ENCODE measurements at places on chromosomes 4 and X.

DNA sequence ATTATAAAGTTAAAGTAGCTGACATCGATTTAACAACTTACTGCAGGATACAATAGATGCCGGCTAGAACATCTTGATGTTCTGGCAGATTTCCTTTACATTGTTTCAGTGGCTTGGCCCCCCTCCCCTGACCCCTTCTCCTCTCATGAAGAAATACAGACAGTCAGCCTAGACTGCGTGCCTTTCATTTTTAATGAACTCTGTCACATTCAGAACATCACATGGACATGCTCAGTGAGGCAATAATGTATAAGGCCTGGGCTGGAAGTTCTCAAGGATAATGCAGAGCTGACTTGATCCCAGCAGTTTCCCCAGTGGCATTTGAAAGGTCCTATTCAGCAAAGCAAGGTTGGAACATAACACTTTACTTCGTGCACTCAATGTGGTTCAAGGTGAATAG is 239.2 kb downstream of the ANK2 start:
- DNase-seq = no peak

DNA sequence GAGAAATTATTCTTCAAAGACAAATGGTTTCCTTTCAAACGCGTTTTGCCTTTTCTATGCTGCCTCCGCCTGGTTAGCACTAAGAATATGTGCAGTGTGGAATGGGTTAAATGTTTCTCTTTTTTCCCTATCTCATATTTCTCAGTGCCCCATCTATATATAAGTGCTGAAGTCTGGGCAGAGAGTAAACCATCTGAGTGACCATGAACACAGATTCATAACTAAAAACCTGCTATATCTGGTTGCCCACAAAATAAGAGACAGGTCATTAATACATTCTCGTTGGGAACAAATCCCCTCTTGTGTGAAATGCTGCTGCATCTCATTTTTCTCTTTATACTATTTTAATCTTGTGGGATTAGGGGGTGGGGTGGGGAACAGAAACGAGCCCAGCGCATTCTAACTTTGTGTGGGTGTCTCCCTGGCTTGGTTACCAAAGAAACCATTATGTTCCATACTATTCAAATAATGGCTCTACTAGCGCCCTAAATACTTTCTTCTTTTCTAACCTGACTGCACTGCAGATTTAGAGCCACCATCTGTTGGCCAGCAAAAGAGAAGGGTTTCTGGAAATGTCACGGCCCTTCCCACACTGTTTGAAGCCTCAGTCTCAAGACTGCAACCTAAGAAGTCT is 42.2 kb upstream of the PTCHD1 start:
- DNase-seq = no peak

DNA sequence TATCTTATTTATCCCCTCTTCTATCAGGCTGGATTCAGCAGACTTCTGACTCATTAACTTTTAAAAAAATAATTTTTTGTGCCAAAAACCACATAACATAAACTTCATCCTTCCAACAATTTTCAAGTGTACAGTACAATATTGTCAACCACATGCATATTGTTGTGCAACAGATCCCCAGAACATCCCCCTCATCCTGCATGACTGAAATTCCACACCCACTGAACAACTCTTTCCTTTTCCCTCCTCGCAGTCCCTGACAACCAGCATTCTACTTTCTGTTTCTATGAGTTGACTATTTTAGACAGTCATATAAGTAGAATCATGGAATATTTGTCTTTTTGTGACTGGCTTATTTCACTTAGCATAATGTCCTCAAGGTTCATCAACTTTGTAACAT is 2.2 kb upstream of the MID2 start:
- DNase-seq = no peak

GRCh38 chrX:110056419-110056818 is 53.5 kb downstream of the TMEM164 start:
- no peak for DNase-seq

GRCh38 chr4:15354371-15355297 is 73.2 kb upstream of the C1QTNF7 start:
- DNase-seq = no peak

DNA sequence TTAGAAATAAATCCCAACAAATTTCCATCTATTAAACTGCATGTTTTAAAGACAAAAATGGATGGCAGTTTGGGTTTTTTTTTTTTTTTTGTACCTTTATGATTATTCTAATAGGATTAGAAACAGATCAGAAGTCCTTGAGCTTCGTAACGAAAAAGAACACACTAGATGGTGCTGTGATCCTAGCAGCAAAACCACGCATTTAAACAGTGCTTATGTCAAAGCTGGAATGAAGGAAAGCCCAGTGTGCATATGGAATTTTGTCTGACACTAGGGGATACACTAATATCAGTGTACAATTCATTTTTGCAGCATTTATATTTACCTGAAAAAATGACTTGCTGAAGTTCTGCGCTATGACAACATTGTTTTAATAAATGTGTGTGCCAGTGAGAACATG is 229.1 kb downstream of the VEGFC start:
- DNase-seq = no peak

DNA sequence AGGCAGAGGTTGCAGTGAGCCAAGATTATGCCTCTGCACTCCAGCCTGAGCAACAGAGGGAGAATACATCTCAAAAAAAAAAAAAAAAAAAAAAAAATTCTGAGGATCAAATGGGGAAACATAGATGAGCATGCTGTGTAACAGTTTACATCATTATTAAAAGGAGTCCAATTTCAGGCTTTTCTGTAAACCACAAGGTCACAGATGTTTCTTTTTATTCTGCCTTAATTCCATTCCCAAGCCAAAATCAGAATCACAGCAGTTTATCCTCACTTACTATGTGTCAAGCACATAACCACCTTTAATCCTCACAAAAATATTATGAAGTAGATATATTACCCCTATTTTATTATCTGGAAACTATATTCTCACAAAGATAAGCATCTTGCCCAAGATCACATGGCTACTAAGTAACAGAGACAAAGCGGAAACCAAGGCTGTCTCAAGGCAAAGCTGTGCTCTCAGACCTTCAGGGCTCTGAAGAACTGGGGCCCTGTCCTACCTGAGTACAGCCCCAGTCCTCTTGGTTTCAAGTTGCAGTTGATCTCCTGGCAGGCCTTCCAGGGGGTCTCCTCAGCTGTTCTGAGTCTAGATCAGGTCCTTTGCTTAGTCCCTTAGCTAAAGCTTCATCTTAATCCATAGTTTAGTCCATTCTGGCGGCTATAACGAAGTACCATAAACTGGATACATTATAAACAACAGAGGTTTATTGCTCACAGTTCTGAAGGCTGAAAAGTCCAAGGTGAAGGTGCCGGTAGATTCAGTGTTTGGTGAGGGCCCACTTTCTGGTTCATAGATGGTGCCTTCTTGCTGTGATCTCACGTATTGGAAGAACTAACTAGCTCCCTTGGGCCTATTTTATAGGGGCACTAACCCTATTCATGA is 141.3 kb downstream of the PALLD start:
- DNase-seq = no peak

DNA sequence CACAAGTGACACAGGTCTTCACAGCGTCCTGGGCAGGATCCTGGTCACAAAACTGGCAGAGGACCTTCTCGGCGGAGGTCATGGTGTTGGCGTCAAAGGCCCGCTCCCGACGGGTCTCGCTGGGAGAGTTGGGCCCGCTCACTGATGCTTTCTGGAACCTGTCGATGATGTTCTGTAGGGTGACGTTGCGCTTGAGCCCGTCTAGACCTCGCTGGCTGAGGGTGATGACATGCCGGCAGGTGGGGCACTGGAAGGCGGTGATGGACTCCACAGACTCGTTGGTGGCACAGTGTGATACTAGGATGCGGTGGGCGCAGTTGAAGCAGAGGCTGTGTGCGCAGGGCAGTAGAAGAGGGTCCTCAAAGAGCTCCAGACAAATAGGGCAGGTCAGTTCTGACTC is 53.2 kb downstream of the MID1 start:
- DNase-seq = no peak

GRCh38 chr4:112358415-112358814 is 61.2 kb downstream of the ALPK1 start:
- no peak for DNase-seq

DNA sequence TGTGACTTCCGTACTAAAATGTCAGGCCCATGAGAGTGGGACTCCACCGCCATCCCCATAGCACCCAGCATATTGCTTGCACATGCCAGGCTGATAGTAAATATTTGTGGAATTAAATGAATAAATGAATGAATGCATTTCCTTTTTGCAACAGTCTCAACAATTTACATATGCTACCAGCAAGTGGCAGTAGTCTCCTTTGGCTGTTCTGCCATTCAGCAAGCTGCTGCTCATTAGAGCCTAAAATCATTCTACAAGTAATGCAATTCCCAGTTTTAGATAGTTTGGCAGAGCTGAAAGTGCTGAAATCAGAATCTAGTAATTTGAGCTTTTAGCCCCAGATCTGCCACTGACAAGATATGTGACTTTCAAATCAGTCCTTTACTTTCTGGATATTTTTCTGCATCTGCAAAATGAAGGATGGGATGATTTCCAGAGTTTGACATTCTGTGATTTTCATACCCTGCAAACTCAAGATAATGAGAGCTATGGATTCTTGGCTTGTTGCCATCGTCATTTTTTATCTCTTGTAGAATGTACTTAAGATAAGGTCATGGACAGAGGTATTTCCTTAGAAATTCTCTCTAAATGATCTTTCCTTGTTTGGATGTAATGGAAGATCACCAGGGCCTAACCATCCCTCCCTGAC is 35.7 kb upstream of the INTS6L start:
- peak; percentile 62 for DNase-seq

- DNase-seq = no peak
These were observed 19.5 kb upstream of the MRFAP1 start for GRCh38 chr4:6620891-6621555.

DNA sequence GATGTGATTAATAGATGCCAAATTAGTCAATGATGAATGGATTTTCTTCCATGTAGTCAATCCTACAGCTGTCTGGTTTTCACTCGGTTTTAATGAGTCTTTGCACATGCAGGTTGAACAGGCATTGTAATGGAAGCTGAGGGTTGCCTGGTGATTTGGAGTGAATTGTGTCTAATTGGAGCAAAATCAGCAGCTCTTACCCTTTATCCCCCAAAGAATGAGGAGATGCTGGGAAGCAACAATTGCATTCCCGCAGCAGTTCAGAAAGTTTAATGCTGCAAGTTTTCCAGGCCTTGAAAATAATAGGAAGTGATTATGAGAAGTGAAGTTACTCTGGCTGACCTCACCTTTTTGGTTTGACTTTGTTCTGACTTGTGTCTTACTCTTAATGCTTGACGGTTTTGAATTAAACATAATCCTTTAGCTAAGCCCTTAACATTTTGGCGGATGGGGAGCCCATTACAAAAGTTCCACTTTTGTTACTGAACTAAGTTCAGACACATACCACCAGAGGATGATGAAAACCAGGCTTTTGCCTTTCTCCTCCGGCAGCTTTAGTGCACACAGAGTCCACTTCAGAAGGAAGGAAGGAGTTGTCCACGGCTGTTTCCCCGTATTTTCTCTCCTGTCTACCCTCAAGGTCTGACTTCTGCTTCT is 78.8 kb upstream of the TBC1D9 start:
- DNase-seq = no peak

GRCh38 chr4:181432335-181432734 is 810.9 kb upstream of the TENM3 start:
- no peak for DNase-seq

- DNase-seq = no peak
These were observed 333.8 kb downstream of the C4orf33 start for GRCh38 chr4:129429581-129430320.

DNA sequence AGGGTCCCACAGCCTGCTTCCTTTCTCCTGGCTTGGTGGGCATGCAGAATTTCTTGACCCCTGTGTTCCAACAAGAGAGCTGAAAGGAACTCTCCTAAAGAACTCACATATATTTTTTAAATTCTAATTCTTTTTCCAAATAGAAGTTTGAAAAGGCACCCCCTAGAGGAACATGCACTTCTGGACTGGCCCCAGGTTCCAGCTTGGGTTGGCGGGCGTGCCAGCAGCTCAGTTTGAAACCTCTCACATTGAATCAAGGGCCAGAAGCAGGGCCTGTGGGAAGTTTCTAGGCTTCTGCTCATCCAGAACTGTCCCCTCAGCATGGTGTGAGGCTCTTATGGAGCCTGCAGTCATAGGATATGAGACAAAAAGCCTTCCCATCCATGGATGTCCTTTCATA is 132.6 kb downstream of the ATG4A start:
- no peak for DNase-seq

DNA sequence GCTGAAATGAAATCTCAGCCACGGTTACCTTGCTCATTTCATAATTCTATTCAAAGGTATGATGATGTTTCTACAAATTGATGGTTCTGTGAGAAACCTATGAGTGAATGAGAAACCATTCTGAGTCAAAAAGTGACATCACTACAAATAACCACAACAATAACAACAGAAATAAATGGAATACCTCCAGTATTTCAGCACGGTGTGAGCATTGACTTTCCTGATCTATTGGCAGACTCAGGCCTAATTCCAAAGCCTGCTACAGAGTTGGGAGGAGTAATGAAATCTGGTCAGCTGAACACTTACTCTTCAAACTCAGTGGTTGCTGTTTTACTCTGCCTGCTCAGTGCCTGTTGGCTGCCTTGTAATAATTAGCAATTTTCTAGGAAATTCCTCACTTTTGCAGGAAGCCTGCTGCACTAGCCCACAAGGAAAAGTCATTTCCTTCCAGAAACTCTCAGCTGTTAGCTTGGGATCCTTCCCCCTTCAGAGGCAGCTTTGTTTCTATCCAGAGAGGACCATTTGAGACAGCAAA is 18.8 kb upstream of the SYNPO2 start:
- no peak for DNase-seq

DNA sequence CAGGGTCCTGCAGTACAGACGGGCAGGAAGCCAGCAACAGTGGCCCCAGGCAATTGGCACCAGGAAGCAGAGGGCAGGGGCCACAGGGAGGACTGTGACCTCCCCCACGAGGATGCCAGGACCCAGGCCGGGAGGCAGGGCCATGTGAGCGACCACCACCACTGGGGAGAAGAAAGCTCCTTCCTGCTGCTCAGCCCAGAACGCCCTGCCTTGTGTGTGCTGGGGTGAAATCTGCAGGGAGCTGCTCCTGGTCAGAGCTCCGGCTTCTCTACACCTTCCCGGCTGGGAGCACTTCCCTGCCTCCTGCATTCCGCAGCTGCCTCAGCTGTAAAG is 100.4 kb downstream of the HMX1 start:
- DNase-seq = no peak

- DNase-seq = no peak
These were observed 1296.9 kb downstream of the RAPGEF2 start for GRCh38 chr4:160399826-160400225.

- DNase-seq = peak; percentile 63
These were observed 96.9 kb downstream of the CLNK start for GRCh38 chr4:10587697-10588096.

GRCh38 chrX:150508451-150509367 is 59.7 kb upstream of the MTM1 start:
- DNase-seq = no peak

DNA sequence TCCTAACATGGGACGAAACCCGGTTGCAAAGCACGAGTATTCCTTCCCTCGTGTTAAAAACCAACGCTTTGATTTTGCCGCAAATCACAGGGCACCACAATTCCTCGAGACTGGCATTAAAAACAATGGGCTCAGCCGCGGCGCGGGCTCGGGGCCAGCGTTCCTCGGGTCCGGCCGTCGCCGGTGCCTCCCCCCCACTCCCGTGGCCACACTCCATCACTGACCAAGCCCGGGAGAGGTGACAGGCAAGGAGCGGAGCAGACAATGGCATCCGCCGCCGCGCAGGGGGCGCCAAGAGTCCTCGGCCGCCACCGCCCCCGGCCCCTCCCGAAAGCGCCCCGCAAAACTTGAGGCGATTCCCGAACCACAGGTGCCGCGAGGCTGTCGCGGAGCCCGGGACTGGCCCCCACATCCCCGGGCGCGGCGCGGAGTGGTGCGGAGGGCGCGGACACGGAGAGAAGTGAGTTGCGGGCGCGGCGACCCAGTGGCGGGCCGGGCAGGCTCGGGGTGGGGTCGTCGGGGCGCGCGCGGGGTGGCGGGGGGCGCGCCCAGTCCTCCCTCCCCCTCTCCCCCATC is 445 bp downstream of the AP1S2 start:
- DNase-seq = peak; percentile 43
